ENCODE measurements at places on chromosomes 11 and 22.

- DNase-seq = no peak
Measured at GRCh38 chr11:73645972-73646631, at the start of gene PLEKHB1. PLEKHB1 (plus strand) TSS chr11:73646581; CDS start chr11:73646609, 28 bp downstream.

DNA sequence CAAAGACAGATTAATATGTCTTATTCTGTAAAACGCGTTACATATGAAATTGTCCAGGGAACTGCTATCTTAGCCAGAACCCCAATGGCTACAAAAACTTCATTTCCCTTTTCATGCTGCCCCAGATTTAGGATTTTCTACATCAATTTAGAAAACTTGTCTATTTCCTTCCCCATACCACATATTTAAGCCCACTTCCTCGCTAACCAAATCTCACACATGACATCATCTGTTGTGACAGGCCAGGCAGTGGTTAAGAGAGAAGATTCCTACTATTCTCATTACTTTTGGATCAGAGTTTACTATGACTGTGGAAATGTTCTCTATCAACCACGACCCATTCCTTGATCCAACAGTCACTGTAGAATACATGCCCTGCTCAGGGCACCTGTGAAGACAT lies 15.9 kb downstream of the CCDC82 start:
- DNase-seq = no peak

DNA sequence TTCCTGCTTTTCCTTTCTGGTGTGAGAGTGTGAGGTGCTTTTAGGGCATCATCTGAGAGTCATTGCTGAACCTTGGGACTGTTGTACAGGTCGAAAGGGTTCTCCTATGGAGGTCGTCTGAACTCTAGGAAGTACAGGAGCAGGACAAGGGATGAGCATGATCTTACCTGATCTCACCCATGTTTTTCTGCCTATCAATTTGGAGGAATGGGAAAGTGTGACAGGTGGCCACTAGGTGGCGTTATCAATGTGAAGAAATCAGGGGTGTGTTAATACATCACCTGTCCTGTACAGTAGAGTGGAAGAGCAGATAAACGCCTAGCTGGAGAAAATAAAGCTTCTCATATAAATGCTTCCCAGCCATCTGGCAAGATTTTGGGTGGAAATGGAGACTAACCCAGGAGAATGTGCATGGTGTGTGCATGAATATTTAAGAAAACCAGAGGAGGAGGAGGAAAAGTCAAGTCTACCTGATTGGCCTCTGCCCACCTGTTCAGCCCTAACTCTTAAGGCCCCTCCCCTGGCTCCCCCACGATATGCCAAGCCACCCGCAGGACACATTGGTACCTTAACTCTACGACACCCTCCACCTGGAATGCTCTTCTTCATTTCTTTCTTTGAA lies 72.0 kb upstream of the NARS2 start:
- peak; percentile 49 for DNase-seq

GRCh38 chr22:38139901-38140300 lies 29.4 kb upstream of the BAIAP2L2 start:
- DNase-seq = no peak

DNA sequence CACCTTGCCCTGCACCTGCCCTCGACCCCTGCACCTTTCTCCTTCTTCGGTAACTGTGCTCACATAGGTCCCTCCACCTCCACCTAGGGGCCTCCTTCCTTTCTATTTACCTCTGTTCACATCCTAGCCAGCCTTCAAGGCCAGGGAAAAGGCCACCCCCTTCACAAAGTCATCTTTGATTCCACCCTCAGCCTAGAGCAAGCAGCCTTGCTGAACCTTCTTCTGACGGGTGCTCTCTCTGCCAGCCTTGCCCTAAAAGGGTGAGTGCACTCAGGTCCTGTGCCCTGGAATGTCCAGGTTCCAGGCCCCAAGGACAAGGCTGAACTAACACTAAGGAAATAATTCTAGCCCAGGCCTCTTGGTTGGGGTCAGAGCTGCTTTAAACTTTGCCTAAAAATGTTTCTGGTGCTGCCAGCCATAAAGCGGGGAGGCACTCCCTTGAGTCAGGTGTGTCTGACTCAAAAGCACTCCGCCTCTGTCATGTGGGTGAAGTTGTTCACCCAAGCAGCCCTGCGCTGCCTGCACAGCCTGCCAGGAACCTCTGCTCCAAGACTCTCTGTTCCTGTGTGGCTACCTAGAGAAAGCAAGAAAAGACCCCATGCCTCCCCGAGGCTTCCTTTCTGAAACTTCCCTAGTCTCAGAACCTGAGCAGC lies 9.2 kb upstream of the FAM83F start:
- DNase-seq = no peak

DNA sequence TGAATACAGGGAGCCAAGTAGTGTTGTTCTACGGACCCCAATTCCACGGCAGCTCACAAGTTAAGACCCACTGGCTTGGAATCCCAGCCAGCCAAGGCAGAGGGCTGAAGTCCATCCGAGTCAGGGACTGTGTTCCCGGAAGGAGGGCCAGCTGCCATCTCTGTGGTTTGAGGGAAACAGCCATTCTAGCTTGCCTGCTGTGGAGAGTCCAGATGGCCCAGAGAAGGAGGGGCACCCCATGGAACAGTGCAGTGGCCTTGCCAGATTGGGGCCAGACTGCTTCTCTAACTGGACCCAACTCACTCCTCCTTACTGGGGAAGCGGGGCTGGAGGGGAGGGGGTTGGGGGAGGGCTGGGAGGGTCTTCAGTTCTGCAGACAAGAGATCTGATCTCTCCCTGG lies 156.4 kb downstream of the FAM181B start:
- DNase-seq = no peak

- no peak for DNase-seq
Measured at GRCh38 chr22:24601217-24602104, 1.5 kb upstream of the GGT1 start.

DNA sequence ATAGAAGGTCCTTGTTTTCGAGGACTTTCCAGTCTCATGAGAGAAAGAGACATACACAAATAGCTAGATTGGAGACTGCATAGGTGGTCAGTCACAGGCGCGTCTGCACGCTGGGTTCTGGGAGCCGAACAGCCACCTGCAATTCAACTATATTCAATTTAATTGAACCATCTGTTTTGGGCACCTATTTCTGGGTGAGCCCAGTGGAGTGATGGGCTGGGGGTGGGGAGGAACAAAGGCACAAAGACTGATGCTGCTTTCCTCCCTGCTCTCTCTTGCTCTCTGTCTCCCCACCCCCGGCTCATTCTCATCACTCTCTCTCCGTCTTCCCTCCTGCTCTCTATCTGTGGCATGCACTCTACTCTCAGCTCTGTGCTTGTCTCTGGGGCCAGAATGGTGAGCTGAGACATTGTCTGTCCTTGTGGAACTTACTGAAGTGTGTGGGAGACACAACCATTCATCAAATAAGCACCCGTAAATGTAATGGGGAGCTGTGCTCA lies 48.1 kb upstream of the B3GAT1 start:
- DNase-seq = no peak

DNA sequence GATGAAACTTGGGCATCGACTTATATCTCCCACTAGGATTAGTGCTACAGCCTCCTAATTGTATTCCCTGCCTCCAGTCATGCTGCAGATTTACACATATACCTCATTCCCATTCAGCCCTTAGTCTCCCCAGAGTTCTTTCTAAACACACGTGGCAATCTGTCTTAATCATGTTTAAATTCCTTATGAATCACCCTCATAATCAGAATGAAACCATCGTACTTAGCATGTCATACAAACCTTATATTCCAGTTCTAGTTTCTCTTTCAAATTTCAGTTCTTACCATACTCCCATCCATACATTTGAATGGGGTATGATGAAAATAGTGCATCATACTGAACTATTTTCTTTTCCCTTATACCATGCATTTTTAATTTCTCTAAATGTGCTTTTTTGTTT lies 6.0 kb upstream of the OR10A2 start:
- no peak for DNase-seq

- DNase-seq = no peak
Measured at GRCh38 chr11:78446210-78446609, 28.6 kb upstream of the GAB2 start.

- DNase-seq = peak; percentile 64
Measured at GRCh38 chr11:82867495-82868082, 32.6 kb downstream of the PRCP start.

GRCh38 chr22:39684702-39685281 lies 114.2 kb downstream of the CACNA1I start:
- DNase-seq = no peak

GRCh38 chr22:35510481-35510934 lies 30.1 kb upstream of the RASD2 start:
- no peak for DNase-seq

DNA sequence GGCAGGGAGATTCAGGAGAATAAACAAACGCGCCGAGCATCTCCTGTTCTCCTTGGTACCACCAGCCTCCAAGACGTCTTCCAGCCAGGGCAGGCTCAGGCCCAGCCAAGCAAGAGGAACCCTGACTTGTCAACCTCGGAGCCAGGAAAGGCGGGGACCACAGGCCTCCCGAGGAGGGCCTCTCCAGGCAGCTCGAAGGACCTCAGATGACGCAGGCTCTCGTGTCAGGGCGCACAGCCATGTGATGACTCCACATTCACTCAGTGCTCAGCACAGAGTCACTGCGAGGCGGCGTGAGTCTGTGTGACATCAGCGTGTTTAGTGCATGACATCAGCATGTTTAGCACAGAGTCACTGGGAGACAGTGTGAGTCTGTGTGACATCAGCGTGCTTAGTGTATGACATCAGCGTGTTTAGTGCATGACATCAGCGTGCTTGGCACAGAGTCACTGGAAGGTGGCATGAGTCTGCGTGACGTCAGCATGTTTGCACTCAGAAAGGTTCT lies 241.4 kb downstream of the BRD1 start:
- DNase-seq = no peak

DNA sequence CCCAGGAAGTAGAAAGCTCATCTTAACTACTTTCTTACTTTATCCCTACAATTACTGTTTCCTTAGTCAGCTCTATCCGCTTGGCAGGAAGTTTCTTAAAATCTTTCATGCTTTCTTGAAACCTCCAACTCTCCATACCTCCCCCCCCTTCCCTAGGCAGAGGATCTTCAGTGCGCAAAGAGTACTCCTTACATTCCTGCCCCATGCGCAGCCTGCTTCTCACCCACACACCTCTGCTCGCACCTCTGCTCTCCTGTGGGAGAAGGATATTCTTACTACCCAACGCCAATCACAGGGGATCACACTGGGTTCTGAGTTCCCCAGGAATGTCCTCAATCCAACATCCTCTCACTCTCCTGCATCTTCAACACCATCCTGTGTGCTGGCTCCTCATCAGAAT lies 12.3 kb downstream of the TCF20 start:
- no peak for DNase-seq

- DNase-seq = peak; percentile 71
Measured at GRCh38 chr11:66868726-66869566, 12.1 kb downstream of the LRFN4 start.

DNA sequence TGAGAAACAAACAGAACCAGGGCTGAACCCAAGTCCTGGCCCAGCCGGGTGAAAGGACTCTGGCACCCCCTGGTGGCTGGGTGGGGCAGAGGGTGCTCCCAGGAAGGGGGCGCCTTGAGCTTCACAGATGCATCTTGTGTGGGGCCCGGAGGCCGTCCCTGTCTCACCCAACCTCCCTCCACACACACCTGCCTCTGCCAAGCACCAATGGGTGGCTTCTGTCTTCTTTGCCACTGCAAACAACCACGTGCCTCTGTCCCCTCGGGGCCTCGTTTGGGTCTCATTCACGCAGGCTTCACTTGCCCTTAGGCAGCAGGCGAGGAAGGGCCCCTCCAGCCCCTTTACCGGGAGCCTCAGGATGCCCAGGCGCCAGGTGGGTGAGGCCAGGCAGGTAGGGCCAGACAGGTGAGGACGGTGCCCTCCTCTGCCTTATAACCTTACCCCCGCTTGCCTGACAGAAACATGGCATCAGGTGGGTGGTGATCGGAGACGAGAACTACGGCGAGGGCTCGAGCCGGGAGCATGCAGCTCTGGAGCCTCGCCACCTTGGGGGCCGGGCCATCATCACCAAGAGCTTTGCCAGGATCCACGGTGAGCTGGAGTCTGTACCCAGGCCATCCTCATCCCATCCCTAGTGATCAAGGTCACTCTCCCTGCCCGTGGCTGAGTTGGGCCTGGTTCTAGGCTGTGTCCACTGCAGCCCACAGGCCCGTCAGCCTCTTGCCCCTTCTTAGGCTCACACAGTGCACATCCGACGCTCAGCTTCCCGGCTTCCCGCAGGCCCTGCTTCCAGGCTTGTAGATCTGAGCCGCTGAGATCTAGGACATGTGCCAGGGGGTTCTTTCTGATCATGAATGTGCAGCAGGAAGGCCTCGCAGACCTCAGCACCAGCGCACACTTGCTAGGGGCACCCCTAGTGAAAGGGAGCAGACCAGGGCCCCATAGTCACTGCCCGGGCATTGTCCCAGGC lies 17.2 kb downstream of the POLR3H start:
- DNase-seq = no peak

DNA sequence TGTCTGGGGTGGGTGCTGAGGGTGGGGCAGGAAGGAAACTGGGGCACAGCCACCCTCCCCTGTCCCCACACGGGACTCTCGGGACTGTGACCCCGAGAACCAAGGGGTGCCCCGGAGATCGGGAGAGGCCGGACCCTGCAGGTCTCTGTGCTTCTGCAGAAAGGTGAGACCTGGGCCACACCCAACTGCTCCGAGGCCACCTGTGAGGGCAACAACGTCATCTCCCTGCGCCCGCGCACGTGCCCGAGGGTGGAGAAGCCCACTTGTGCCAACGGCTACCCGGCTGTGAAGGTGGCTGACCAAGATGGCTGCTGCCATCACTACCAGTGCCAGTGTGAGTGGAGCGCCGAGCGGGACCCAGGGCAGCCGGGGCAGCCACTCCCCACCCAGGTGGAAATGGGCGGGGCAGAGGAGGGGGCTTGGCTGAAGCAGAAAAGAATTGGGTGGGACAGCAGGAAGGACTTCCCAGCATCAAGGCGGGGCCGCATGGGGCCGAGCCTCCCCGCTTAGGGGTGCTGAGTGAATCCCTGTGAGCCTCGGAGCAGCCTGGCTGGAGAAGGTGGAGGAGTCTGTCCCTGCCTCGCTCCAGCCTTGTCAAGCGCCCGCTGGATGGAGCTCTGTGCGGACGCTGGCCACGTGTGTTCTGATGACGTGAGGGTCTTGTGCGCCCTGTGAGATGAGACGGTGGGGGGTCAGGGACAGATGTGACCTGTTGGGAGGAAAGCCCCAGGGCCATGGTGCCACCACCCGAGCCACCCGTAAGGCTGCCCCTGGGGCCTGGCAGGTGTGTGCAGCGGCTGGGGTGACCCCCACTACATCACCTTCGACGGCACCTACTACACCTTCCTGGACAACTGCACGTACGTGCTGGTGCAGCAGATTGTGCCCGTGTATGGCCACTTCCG lies 29.3 kb upstream of the MUC5B start:
- no peak for DNase-seq

GRCh38 chr11:23111527-23111926 lies 251.3 kb upstream of the CCDC179 start:
- no peak for DNase-seq

DNA sequence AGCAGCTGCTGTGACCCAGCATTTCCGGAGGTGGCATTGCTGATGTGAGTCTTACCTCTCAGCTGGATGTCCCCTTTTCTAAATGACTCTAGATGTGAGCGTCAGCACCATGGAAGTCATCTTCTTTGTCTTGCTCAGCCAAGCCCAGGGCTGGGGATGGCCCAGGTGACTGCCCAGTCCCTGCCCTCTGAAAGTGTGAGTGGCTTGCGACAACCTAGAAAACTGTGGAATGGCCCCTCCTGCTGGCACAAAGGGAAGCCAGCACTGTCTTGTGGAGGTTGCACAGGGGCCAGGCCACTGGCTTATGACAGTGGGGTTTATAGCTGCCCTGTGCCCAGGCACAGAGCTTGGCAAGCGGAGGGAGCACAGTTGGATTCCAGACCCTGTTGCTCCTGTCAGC lies 6.2 kb downstream of the TUB start:
- no peak for DNase-seq

GRCh38 chr11:20762116-20762844 lies 92.9 kb downstream of the NELL1 start:
- no peak for DNase-seq

- DNase-seq = no peak
Measured at GRCh38 chr22:44325718-44326490, 13.2 kb upstream of the SHISAL1 start.
